Epithelial cell of proximal tubule (primary cell): ENCODE measurements at places on chromosomes 13 and 19. TPM values are rescaled to one million over a fixed set of nuclear protein-coding genes. Genes with fewer than 3 reads are reported as not detected.

DNA sequence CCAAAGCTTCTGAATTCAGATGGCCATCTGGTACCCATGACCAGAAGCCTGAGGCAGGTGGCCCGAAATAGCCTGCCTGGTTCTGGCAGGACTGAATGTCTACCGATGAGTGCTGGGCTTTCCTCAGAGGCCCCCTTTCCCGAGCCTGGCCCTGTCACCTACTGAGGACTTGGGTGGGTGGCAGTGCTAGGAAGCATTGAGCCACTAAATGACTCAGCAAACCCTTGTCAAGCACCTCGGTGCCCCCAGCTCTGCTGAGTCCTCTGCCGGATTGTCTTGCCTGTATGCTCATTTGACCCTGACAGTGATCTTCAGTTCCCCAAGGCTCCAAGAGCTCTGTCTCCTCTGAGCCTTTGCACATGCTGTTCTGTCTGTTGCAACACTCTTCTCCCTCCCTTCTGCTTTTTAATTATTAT is 17.9 kb downstream of the PPP1R37 start:
- no peak for DNase-seq

GRCh38 chr19:2266183-2266993 is 10.2 kb upstream of the JSRP1 start:
- no peak for DNase-seq

- DNase-seq: no peak
Observed at GRCh38 chr13:113928685-113929627, 44.9 kb downstream of the C13orf46 start.

DNA sequence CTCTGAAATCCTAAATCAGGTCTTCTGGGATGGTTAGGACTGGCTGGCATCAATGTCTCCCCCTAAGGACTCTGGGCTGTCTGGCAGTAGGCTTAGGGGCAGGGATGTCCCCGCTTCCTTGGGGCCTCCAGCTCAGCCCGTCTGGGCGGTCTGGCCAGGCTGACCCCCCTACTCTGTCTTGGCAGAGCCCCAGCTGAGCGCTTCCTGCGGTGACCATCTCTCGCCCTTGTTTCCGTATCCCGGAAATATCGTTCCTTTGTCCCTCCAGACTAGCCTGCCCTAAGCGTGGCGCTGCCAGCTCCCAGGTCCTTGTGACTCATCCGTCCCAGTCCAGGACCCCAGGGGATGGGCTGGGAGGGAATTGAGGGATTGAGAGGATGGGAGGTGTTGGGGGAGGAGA is 11.3 kb downstream of the GTPBP3 start:
- no peak for DNase-seq

FCER2 gene
- not detected in 2 replicates for total RNA-seq

CCNA1 gene
- 0.22 and 0.81 TPM in 2 replicates for total RNA-seq
